ENCODE measurements at places on chromosomes 12 and 14.

DNA sequence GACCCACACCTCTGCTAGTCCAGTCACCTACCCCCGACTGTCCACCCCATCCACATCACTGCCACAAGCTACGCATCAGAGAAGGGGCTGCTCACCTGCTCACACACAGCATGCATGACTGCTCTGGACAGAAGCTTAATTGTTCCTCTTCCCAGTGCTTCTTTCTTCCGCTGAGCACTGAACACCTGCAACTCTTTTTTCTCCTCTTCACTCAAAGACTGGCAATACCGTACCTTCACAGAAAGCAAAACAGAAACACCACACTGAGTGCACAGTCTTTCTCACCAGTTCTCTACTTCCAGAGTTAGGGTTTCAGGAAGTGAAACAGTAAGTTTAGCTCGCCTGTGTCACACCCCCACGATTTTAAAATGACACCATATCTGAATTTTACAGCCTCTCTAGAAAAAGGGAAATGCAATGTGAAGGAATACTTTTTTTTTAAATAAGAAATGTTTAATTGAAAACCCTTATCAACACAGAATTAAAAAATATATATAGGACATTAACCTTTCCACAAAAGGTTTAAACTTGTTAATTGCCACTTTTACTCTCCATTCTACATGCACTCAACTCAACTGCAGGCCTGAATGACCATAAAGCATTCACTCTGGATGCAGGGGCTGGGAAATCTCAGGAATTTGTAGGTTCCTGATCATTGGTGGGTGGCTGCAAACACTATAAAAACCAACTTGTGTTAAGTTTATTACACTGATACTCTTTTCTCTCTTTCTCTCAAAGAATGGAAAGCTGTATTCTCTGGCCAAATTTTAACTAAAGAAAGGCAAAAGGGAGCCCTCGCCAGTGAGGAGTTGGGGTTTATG lies 120.0 kb downstream of the PRICKLE1 start:
- no peak for DNase-seq

DNA sequence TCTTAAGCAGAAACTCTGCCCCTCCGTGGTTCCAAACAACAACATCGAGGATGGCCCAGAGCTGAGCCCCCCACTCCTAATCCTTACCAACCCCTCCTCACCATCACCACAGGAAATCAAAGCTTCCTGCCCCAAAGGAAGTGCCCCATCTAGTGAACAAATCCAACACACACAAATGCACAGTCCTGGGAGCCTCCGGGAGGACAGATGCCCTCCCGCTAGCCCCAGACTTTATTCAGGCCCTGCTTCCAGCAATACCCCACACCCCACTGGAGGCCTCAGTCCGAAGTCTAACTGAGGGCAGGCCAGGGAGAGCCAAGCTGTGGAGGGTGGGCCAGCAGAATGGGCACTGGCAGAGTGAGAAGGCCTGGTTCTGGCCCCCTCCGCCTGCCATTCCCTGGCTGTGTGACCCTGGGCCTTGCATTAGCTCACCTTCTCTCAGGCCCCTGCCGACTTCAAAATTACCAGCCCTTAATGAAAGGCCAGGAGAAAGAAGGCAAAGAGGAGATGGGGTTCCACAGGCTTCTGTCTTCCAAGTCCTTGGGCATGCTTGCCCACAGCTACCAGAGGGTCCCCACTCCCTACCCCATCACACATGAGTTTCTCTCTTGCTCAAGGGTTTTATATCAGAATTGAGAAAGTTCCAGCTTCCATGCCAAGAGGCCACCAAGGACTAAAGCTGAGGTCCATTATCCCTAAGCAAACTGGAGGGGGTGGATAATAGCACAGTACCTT lies 2.3 kb downstream of the HDAC7 start:
- DNase-seq: no peak

- DNase-seq: no peak
Measured at GRCh38 chr12:92124689-92125029, 21.0 kb downstream of the BTG1 start.

GRCh38 chr12:75591628-75592027 lies 80.2 kb upstream of the KRR1 start:
- no peak for DNase-seq

Data from stimulated activated CD4-positive, alpha-beta T cell treated with anti-CD3 and anti-CD28 coated beads, Interleukin-15, amount 100 ng/mL, for 1 hour (primary cell).